Naive thymus-derived CD8-positive, alpha-beta T cell (primary cell): ENCODE measurements at places on chromosomes 16 and 17.

DNA sequence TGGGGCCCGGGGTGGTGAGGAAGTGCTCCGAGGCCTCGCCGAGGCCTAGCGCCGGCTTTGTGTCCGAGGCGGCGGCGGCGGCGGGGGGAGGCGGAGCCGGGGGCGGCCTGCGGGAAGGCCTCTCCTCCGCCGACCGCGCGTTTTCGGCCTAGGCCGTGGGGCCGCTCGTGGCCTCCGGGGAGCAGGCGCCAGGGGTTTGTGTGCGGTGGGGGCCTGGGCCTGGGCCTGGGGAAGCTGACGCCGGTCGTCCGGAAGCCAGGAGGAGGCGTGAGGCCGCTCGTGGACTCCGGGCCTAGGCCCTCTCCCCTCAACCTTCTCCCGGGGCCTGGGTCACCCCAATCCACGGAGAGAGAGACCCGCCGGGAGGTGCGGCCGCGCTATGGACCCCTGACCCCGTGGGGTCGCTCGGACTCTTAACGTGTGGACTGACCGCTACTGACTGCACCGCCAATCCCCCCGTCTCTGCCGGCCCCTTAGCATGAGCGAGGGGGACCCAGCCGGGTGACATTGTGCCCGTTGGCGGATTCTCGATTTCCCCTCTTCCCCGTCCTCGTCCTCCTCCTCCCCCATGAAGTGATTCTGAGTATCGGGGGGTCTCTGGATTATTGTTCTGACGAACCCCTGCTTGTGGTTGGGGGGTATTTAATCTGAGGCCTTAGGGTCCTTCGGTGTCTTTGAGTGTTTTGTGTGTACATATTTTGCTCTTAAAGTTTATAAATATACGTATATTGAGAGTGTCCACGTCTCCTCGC is 660 bp downstream of the RBBP6 start:
- peaks cover 49% of the 10 kb centered on the region for H3K4me1 ChIP-seq
- no peak for DNase-seq
- H3K27ac ChIP-seq = peak overlapping the region; percentile 95
- H3K27me3 ChIP-seq = no peaks in the 10 kb centered on the region
- peak overlapping the region; percentile 94 for H3K4me3 ChIP-seq
- H3K36me3 ChIP-seq = peaks cover 30% of the 10 kb centered on the region

DNA sequence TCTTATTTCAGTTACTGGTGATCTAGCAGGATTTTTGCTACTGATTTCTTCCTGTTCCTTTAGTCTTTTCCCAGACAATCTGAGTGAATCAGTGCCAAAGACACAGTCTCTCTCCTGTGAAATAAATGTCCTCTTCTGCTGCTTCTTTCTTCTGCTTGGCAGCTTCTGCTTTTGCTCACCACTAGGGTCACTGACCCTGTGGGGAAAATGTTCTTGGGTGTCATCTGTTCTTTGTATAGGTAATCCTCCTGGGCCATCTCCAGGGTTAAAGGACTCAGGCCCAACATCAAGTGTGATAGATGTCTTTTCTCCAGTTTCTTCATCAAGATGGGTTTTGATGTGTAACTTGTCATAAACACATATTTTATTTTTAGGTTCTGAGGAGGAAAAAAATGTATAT is 5.2 kb downstream of the PALB2 start:
- peak overlapping the region; percentile 71 for H3K27ac ChIP-seq
- H3K4me3 ChIP-seq = no peak overlapping the region

DNA sequence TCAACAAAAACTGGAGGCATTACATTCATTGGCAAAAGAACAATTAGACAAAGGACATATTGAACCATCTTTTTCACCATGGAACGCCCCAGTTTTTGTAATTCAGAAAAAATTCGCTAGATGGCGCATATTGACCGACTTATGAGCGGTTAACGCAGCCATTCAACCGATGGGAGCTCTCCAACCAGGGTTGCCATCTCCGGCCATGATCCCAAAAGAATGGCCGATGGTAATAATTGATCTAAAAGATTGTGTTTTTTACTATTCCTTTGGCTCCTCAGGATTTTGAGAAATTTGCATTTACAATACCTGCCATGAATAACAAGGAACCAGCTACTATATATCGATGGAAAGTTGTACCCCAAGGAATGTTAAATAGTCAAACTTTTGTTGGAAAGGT is 21.4 kb downstream of the ALOX15B start:
- no peak overlapping the region for H3K27ac ChIP-seq
- no peaks in the 10 kb centered on the region for H3K36me3 ChIP-seq
- peak overlapping the region; percentile 45 for H3K4me3 ChIP-seq
- H3K27me3 ChIP-seq = peaks cover 38% of the 10 kb centered on the region
- H3K4me1 ChIP-seq = peaks cover 5% of the 10 kb centered on the region

GRCh38 chr17:79777120-79777893 is 641 bp upstream of the CBX2 start:
- no peaks in the 10 kb centered on the region for H3K36me3 ChIP-seq
- peaks cover 29% of the 10 kb centered on the region for H3K4me1 ChIP-seq
- H3K27ac ChIP-seq = no peak overlapping the region
- peaks cover 66% of the 10 kb centered on the region for H3K27me3 ChIP-seq

DNA sequence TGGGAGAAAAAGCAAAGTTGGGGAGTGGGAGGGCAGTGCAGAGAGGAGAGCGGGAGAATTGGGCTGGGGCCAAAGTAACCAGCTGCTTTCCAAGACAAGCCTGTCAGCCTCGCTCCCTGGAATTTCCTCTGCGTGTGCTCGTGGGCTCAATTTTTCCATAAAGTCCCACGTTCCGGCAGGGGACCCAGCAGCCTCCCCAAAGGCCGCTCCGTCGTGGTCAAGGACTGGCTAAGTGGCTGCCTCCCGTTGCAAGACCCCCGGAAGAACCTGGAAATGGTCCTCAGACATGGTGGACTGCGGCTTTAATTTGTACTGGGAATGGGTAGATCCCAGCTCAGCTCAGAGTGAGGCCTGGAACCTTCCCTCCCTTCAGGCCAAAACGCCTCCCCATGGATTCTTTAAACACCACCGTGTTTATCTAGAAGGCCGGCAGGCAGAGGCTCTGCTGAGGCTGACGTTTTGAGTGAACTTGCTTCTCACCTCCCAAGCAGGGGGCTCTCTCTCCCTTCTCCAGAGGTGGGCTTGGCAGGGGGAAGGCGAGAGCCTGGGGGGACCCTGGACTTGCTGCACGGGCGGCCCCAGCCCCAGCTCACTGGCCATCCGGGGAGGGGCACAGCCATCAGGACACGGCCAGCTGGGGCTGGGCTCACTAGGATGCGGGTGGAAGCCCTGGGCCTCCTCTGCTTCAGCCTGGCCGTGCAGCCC is 190.0 kb downstream of the C16orf95 start:
- H3K27ac ChIP-seq = no peak overlapping the region
- H3K36me3 ChIP-seq = no peaks in the 10 kb centered on the region
- no peaks in the 10 kb centered on the region for H3K4me1 ChIP-seq
- no peak overlapping the region for H3K4me3 ChIP-seq

DNA sequence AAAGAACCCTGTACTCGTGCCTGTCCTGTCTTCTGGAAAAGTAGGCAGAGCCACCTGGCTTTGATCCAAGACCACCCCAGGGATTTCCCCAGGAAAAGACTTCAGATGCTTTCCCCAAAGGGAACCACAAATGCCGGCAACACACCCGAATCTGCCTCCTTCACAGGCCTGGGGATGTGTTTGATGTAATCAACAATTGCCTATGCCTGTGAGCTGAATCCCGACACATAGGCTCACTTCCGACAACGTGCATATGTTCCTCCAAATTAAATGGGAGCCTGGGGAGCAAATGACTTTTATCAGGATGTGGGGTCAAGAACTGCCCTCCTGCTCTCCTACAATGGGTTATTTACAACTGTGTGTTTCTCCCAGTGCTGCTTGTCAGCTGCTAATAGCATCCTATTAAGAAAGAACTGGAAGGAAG is 535.2 kb upstream of the CDH11 start:
- H3K4me1 ChIP-seq = no peaks in the 10 kb centered on the region
- no peak overlapping the region for H3K4me3 ChIP-seq
